ENCODE measurements at places on chromosomes 5 and 9.

- DNase-seq: no peak
Measured at GRCh38 chr5:39780347-39780746, 355.6 kb upstream of the DAB2 start.

- DNase-seq: no peak
Measured at GRCh38 chr5:53087621-53088121, 21.9 kb downstream of the MOCS2 start.

GRCh38 chr5:33891788-33892619 lies at the start of gene ADAMTS12:
Gene ADAMTS12, minus strand, starts transcription at chr5:33891990. Its CDS starts 134 bp downstream, at chr5:33891856.
- no peak for DNase-seq

- DNase-seq: no peak
Measured at GRCh38 chr5:110785356-110785755, 46.5 kb downstream of the SLC25A46 start.

DNA sequence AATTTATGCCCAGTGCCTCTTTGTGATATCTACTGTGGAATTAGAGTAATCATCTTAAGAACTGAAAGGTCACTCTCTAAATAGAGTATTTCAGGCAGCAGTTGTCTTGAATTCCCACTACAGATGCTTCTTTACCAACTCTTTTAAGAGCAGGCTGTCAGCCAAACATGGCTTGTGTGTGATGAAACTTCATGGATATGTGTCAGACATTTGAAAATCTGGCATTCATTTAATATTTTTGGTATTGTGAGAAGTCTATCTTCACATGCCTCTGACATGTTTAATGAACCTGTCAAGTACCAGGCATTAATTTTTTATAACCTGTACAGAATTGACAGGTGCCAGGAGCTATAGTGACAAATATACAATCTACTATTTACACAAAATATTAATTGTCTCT lies 318.6 kb downstream of the CDH9 start:
- DNase-seq: no peak
